ENCODE measurements at places on chromosomes 3 and 15. TPM values are rescaled to one million over a fixed set of nuclear protein-coding genes. Genes with fewer than 3 reads are reported as not detected.

Gene ALG1L2
- 0.38 TPM for total RNA-seq

Gene KLHDC8B
- total RNA-seq: 3.5 TPM

Gene GPR27
- 2.0 TPM for total RNA-seq

Gene ZPLD1
- total RNA-seq: not detected

Gene CMTM7
- total RNA-seq: 21.3 TPM

Gene IL17RD
- total RNA-seq: 0.05 TPM

Gene MUC20
- total RNA-seq: 0.95 TPM

Gene BCHE
- total RNA-seq: not detected

Gene HYKK
- total RNA-seq: 0.76 TPM

Gene GPR15
- total RNA-seq: 2.0 TPM

Gene LYZL4
- total RNA-seq: not detected

Gene SKOR1
- total RNA-seq: 0.34 TPM

Gene DNAH1
- total RNA-seq: 6.6 TPM

Gene XCR1
- not detected for total RNA-seq

Gene GATA2
- 13.7 TPM for total RNA-seq

Measured in activated T-cell treated with anti-CD3 and anti-CD28 coated beads, Interleukin-2, amount 50 U/mL, for 4 hours (primary cell).